ENCODE measurements at places on chromosomes 16 and 17. TPM values are rescaled to one million over a fixed set of nuclear protein-coding genes. Genes with fewer than 3 reads are reported as not detected.

Gene KRTAP1-5
- total RNA-seq = not detected

- no peak for DNase-seq
- H3K4me3 ChIP-seq = no peak overlapping the region
- H3K27ac ChIP-seq = no peak overlapping the region
- H3K36me3 ChIP-seq = no peaks in the 10 kb centered on the region
- peaks cover 21% of the 10 kb centered on the region for H3K4me1 ChIP-seq
These were observed 30.8 kb downstream of the C16orf54 start for GRCh38 chr16:29714972-29715371.

GRCh38 chr17:55117164-55117563 is 147.6 kb upstream of the HLF start:
- no peak overlapping the region for H3K27ac ChIP-seq
- no peak for DNase-seq
- H3K36me3 ChIP-seq = no peaks in the 10 kb centered on the region
- no peak overlapping the region for H3K4me3 ChIP-seq

DNA sequence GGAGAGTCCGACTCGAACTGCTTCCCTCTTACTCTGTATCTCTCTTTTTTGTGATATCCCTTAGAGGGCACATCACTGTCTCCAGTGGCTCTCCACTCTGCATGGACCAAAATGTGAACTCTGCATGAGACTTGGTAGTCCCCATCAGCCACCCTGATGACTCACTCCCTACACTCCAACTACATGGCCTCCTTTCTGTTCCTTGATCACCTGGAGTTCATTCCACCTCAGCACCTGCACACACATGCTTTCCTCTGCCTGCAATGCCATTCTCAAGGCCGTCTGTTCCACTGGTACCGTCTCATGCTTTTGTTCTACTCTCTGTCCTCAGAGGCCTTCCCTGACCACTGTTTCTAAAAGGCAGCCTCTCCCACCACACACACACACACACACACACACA is 109.3 kb downstream of the DNAH9 start:
- H3K4me1 ChIP-seq = no peaks in the 10 kb centered on the region
- H3K27ac ChIP-seq = no peak overlapping the region
- H3K36me3 ChIP-seq = no peaks in the 10 kb centered on the region
- no peaks in the 10 kb centered on the region for H3K27me3 ChIP-seq

DNA sequence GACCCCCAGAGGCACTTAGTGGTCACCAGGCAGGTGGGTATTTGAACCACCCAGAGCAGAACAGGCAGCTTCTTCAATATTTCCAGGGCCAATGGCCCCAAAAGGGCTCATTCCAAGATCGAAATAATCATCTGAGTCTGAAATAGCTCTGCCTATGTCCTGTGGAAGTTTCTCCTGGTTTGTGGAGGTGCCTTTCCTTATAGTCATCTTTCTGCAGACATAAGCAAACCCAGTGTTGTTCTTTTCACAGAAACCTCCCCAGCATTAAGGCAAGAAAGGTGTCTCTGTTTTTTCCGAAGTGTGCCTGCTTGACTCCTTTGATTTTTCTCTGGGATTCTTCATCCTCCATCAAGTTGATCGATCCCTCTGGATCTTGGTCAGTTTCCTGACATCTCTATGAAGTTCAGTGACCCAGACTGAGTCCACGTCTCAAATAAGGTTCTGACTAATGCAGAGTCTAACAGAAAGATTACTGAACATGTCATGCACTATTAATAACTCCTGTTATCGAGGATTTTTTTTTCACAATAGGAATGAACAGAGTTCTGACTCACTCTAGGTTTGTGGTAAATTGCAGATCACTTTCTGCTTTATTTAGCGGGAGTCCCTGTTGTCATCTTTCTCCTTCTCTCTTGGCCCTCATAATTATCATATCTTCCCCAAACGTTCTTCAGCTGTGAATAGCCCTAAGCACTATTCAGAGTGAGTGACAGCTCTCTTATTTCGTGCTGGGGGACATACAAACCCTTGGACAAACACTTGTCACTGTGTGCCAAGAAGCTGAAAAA is 1.5 kb downstream of the LRRC3C start:
- peaks cover 10% of the 10 kb centered on the region for H3K27me3 ChIP-seq
- H3K4me3 ChIP-seq = peak overlapping the region; percentile 74
- peaks cover 57% of the 10 kb centered on the region for H3K4me1 ChIP-seq
- no peak for DNase-seq
